ENCODE measurements at places on chromosomes 1 and 21. TPM values are rescaled to one million over a fixed set of nuclear protein-coding genes. Genes with fewer than 3 reads are reported as not detected.

TMOD4 gene
- not detected for total RNA-seq

OR13G1 gene
- total RNA-seq: not detected

SYTL1 gene
- 0.50 TPM for total RNA-seq

RIPPLY3 gene
- 0.56 TPM for total RNA-seq

MX2 gene
- total RNA-seq: not detected

LDLRAD2 gene
- total RNA-seq: 0.12 TPM

OR14A2 gene
- not detected for total RNA-seq

LCE2A gene
- not detected for total RNA-seq

TMIGD3 gene
- not detected for total RNA-seq

RCAN3 gene
- total RNA-seq: 12.8 TPM

RBM11 gene
- total RNA-seq: not detected

TRIM45 gene
- 1.7 TPM for total RNA-seq

PRRX1 gene
- total RNA-seq: not detected

LDLRAP1 gene
- total RNA-seq: 9.4 TPM

MCOLN2 gene
- total RNA-seq: 2.7 TPM

ZYG11A gene
- 2.7 TPM for total RNA-seq

SLC1A7 gene
- not detected for total RNA-seq

CD1E gene
- not detected for total RNA-seq

IQCC gene
- 2.3 TPM for total RNA-seq

GPATCH3 gene
- total RNA-seq: 10.5 TPM

PGLYRP4 gene
- not detected for total RNA-seq

SPRR2E gene
- total RNA-seq: not detected

FNDC5 gene
- 0.54 TPM for total RNA-seq

ST6GALNAC3 gene
- total RNA-seq: 0.68 TPM

TMED5 gene
- 33.0 TPM for total RNA-seq

ASTN1 gene
- not detected for total RNA-seq

DYNLT5 gene
- total RNA-seq: not detected

PADI4 gene
- total RNA-seq: not detected

VCAM1 gene
- total RNA-seq: 0.08 TPM

DTL gene
- 22.6 TPM for total RNA-seq

CFAP107 gene
- not detected for total RNA-seq

CAMK1G gene
- total RNA-seq: 0.22 TPM

BSND gene
- total RNA-seq: not detected

TNN gene
- not detected for total RNA-seq

TMCC2 gene
- total RNA-seq: 2.8 TPM
